Large intestine (tissue), 12 donors: ENCODE measurements at places on chromosomes 13 and 19. TPM values are rescaled to one million over a fixed set of nuclear protein-coding genes. Genes with fewer than 3 reads are reported as not detected.

The CDX2 gene
- polyA plus RNA-seq: 132 TPM

The UTP14C gene
- 23.8 TPM for polyA plus RNA-seq

The IRGC gene
- polyA plus RNA-seq: 0.03 TPM

The FAM124A gene
- polyA plus RNA-seq: 1.2 TPM

The COL4A1 gene
- polyA plus RNA-seq: 146 TPM

The FPR3 gene
- polyA plus RNA-seq: 4.9 TPM

GRCh38 chr13:40116008-40116407 is 460.5 kb downstream of the COG6 start:
- no peak overlapping the region for H3K27ac ChIP-seq
- peak; percentile 80 for DNase-seq
- H3K27me3 ChIP-seq: no peaks in the 10 kb centered on the region
- H3K4me3 ChIP-seq: no peak overlapping the region
- no peaks in the 10 kb centered on the region for H3K4me1 ChIP-seq

GRCh38 chr13:102873653-102874052 is 27.8 kb downstream of the ERCC5 start:
- H3K4me1 ChIP-seq: peaks cover 14% of the 10 kb centered on the region
- peaks cover 53% of the 10 kb centered on the region for H3K36me3 ChIP-seq
- H3K27me3 ChIP-seq: no peaks in the 10 kb centered on the region
- H3K27ac ChIP-seq: no peak overlapping the region

DNA sequence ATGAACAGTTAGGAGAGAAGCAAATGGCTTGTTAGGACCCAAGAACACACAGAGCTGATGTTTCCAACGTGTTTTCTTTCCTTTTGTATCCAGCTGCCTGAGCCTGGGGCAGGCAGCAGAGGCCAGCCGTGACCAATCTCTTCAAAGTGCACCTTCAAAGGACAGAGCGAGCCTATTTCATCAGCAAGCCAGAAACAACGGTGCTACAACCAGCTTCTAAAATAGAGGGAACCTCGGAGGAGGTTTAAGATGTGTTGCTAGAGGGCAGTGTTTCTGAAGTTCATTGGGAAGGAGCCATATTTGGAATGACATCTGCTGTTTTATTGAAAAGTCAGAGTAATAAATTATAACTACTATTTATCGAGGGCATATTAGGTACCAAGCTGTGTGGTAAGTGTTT is 56.2 kb upstream of the RFC3 start:
- no peak overlapping the region for H3K4me3 ChIP-seq
- H3K36me3 ChIP-seq: no peaks in the 10 kb centered on the region
- H3K4me1 ChIP-seq: no peaks in the 10 kb centered on the region
- H3K27ac ChIP-seq: no peak overlapping the region
- H3K27me3 ChIP-seq: no peaks in the 10 kb centered on the region
- DNase-seq: no peak

- peaks cover 26% of the 10 kb centered on the region for H3K4me1 ChIP-seq
- H3K36me3 ChIP-seq: no peaks in the 10 kb centered on the region
- peak overlapping the region; percentile 87 for H3K27ac ChIP-seq
- H3K27me3 ChIP-seq: no peaks in the 10 kb centered on the region
Observed at GRCh38 chr13:21733475-21734263, 62.8 kb downstream of the FGF9 start.

DNA sequence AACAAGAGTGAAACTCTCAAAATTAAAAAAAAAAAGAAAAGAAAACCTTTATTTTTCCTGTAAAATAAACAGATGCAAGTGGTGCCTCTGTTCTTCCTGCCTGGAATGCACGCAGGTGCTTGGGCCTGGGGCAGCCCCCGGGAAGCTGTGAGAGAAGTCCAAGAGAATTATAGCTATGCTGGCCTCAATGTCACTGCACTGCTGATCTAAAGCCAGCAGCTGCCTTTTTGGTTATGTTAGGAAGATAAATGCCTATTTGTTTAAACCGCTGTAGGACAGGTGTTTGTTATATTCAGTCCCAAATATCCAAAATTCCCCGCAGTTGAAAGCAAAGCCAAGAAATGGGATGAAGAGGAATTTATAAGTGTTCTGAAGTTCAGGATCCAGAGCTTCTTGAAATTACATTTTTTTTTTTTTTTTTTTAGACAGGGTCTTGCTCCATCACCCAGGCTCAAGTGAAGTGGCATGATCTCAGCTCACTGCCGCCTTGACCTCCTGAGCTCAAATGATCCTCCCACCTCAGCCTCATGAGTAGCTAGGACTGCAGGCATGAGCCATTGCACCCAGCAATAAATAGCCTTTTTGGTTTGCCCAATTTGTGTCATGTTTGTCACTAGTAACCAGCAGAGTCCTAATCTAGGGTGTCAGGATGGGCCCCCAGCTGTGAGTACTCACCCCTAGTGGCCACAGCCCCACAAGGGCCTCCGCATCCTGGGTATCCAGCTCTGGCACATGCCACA is 2.2 kb downstream of the RINL start:
- H3K4me3 ChIP-seq: no peak overlapping the region
- peaks cover 44% of the 10 kb centered on the region for H3K4me1 ChIP-seq
- H3K36me3 ChIP-seq: no peaks in the 10 kb centered on the region
- DNase-seq: no peak

DNA sequence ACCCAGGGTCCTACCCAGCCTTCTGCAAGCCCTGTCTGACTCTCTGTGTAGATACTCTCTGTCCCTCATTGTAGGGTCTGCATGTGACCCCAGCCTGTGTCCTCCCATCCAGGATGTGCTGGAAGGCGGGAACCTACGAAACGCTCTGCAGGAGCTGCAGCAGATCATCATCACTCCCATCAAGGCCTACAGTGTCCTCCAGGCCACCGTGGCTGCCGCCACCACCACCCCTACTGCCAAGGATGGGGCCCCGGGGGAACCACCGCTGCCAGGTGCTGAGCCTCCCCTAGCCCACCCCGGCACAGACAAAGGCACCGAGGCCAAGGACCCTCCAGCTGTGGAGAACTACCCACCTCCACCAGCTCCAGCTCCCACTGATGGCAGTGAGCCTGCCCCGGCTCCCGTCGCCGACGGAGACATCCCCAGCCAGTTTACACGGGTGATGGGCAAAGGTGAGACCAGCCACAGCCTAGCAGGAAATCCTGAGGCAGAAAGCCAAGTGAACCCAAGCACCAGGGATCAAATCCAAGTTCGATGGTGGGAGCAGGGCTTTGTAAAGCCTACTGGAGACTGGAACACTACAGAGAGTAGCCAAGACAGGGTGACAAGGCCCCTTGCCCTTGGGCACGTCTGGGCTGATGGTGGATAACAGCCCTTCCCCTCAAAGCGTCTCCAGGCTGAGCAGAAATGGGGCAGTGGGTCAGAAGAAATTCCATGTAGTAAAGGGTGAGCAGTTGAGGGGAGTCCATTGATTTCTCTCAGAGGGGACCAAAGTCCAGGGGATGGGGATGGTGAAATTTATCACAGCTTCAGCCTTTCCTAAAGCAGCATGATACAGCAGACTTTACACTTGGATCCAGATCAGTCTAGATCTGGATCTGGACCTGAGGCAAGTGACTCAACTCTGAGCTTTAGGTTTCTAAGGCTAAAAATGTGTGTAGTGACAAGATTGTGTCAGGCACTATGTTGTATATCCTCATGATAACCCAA is 13.2 kb downstream of the PAF1 start:
- no peaks in the 10 kb centered on the region for H3K27me3 ChIP-seq
- H3K27ac ChIP-seq: no peak overlapping the region
- H3K36me3 ChIP-seq: peaks cover 87% of the 10 kb centered on the region

DNA sequence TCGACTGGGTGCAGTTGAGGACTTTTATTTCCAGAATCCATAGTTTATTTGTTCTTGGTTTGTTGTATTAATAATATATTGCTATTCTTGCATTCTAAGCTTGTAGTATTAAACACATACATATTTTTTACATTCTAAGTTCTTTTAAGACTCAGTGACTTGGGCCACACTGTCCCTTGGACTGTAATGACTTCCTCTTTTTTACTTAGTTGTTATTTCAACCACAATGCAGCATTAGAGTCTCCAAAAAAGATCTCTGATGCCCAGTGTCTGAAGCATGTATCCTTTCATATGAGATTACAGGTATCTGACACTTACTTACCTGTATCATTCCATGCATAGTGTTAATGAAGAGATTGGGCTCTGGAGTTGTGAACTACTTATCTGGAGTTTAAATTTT is 864.9 kb upstream of the PCDH20 start:
- no peaks in the 10 kb centered on the region for H3K4me1 ChIP-seq
- no peak overlapping the region for H3K4me3 ChIP-seq
- no peak overlapping the region for H3K27ac ChIP-seq
- no peak for DNase-seq

DNA sequence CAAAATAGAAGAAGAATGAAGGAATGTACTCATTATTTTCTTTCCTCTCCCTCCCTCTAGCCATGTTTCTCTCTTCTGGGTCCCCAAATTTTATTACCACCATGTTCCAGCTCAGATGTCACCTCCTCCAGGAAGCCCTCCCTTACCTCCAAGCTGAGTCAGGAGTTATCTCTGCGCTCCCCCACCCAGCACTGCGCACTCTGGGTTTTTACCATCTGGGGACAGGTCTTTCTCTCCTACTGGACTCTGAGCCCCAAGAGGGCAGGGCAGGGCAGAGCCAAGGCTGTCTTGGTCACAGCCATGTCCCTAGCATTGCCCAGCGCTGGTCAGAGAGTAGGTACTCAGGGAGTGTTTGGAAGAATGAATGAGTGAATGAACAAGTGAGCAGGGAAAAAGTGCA is 2.9 kb downstream of the GNG8 start:
- H3K27ac ChIP-seq: no peak overlapping the region
- H3K4me3 ChIP-seq: no peak overlapping the region
- H3K36me3 ChIP-seq: no peaks in the 10 kb centered on the region

DNA sequence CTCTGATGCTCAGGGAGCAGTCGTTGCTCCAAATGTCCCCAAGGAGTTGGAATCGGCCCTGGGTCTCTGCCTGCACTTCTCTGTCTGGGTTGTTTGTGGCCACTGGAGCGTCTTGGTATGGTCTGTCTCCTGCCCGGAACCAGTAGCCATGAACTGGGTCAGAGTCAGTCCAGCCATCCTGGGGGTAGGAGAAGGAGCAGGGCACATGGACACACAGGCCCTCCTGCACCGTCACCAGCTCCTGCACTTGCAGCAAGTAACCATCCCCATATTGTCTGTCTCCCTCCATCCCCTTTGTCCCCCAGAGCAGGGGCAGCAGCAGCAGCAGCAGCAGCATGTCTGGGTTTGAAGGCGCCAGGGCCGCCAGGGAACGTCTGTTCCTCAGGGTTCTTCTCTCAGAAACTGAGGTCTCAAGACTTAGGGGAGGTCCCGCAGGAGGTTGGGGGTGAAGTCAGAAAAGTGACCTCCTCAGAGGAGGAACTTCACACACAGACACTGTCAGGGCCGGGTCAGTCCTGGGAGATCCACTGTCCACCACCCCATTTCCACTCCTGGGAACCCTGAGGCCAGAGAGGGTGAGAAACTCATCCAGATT is at the start of gene SIGLEC8:
Gene SIGLEC8, minus strand, starts transcription at position 404 of the 595 bp plus-strand sequence. Its CDS starts 67 bp downstream, at position 337.
- peaks cover 10% of the 10 kb centered on the region for H3K27me3 ChIP-seq
- H3K4me3 ChIP-seq: no peak within 1 kb of the TSS
- no peak within 1 kb of the TSS for H3K27ac ChIP-seq
- H3K36me3 ChIP-seq: no peaks in the 10 kb centered on the region
- DNase-seq: no peak

DNA sequence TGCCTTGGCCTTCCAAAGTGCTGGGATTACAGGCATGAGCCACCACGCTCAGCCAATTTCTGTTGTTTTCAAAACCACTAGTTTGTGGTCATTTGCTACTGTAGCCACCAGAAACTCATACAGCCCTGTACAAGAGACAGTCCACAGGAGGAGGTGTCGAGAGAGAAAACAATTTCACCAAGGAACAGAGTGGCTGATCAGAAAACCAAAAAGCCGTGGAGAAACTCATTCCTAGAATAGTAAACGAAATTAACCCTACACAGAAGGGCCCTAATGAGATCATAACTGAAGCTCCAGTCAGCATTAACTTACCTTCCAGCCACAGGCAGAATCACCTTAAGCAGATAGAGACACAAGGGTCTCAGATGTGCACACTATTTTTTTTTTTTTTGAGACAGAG is 3.8 kb upstream of the CCDC124 start:
- peaks cover 10% of the 10 kb centered on the region for H3K4me1 ChIP-seq
- no peak overlapping the region for H3K27ac ChIP-seq
- no peaks in the 10 kb centered on the region for H3K36me3 ChIP-seq
- peaks cover 7% of the 10 kb centered on the region for H3K27me3 ChIP-seq
- H3K4me3 ChIP-seq: no peak overlapping the region
